Suppressor macrophage (primary cell): ENCODE measurements at places on chromosomes 3 and 15.

GRCh38 chr3:37221407-37221806 lies 47.0 kb upstream of the LRRFIP2 start:
- DNase-seq = no peak

- DNase-seq = no peak
These were observed 120.5 kb downstream of the ZNF609 start for GRCh38 chr15:64580696-64581407.

DNA sequence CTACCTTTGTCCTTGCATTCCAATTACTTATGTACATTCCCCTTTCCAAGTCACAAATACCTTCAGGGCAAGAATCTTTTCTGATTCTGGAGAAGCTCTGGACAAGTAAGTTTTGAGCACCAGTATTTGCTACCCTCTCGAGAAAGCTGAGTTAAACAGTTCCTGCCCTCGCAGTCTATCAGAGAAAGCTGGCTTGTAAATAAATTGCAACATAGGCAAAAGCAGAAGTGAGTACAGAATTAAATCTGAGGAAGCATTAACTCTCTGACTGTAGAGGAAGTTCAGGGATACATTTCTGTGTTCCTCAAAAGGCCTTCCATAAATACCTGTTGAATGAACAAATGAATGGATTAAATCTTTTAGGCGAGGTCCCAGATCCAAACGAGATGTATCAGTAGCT lies 1.2 kb downstream of the OSBPL11 start:
- peak; percentile 66 for DNase-seq

- no peak for DNase-seq
These were observed 18.9 kb downstream of the COLQ start for GRCh38 chr3:15502616-15503015.

- DNase-seq = peak; percentile 85
These were observed 41.2 kb downstream of the OIP5 start for GRCh38 chr15:41291065-41291631.

DNA sequence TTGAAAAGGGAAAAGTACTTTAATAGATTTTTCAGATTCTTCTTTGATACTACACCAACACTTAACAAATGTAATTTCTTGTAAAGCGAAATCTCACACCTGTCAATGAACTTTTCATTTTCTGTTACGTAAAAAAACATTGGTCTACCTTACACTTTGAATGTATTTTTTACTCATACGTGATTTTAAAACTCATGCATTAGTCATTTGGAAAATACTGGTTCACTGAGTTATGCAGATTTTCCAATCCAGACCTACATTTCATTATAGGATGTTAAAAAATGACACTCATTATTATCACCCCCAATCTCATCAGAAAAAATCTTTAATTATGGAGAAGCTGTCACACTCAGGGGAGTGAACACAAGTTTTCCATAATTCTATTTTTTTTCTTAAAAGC lies 14.7 kb downstream of the VPS39 start:
- no peak for DNase-seq

- DNase-seq = no peak
These were observed 38.5 kb upstream of the MYH15 start for GRCh38 chr3:108548886-108549285.

- DNase-seq = no peak
These were observed 52.1 kb downstream of the TASOR start for GRCh38 chr3:56630966-56631365.

- DNase-seq = peak; percentile 80
These were observed 102.9 kb upstream of the ARHGEF3 start for GRCh38 chr3:56904552-56905215.

GRCh38 chr3:112167758-112168157 lies 34.7 kb upstream of the GCSAM start:
- no peak for DNase-seq

GRCh38 chr3:193859195-193859594 lies 266.2 kb downstream of the OPA1 start:
- DNase-seq = no peak

GRCh38 chr15:77067691-77068367 lies 3.1 kb downstream of the TSPAN3 start:
- peak; percentile 64 for DNase-seq

GRCh38 chr3:44918087-44918486 lies 43.7 kb downstream of the TGM4 start:
- DNase-seq = no peak

GRCh38 chr3:126132751-126133511 lies 47.5 kb downstream of the ALDH1L1 start:
- no peak for DNase-seq

DNA sequence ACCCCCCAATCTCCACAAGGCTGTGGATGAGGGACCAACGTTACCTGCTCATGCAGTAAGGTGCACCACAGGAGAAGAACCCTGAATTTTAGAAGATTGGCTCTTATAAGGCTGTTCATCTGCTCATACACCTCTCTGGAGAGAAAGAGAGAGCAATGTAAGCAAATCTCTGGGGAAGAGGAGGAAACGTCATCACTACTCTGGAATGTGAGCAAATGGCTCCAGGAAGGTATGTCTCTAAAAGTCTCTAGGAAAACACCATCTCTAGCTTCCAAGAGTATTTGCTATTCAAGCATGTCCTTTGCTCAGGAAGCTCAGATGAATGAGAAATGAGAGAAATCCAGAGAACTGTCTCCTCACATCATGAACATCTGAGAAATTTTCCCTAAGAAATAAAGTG lies 235.4 kb downstream of the TBL1XR1 start:
- DNase-seq = no peak

DNA sequence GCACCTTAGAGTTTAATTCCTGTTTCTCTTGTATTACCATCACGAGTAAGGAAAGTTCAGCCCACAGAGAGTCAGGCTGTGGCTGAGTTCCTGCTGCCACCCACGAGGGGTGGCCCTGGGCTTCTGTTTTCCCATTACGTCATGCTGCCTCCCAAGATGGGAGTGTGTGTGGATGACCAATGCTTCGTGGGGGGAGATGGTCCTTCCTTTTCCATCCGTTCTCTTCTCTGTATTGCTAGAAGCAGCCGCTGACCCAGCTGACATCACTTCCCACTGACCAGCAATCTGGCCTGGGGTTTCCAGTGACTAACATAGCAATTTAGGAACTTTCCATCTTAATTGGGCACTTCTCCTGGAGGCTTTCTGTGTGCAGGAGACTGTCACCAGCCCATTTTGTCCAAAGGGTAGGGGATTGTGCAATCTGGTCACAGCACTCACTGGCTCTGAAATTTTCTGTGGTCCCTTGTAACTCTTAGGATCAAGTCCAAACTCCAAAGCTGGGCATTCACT lies 9.3 kb downstream of the IRAK2 start:
- peak; percentile 100 for DNase-seq

DNA sequence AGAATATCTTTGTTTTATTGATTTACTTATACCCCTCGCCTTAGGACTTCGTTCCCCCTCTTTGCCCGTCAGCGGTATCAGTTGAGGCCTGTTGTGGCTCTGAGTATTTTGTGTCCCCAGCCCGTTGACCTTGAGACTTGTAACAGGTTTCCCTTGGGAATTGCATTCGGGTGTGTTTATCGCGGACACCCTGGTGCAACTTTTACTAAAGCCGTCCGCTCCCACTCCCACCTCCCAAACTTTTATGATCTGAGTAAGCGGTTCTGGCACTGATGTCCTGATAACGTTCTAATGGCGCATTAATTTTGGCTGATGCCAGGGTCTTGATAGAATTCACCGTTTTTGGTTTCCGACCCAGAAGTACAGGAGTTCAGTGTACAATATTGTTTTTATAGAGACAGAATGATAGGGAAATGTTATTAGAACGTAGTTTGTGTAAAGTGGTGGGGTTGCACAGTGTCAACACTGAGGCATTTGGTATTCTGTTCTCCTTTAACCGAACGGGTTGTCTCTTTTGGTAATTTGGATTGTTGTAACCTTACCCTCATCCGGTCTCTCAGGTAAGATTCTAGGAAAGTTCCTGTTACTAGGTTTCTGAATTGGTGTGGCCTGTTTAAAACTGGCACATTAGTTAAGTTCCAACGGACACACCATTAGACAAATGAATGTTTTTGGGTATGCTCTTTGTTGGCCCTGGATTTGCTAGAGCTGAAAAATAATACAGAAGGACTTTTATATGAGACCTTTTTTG lies 47.8 kb downstream of the OIP5 start:
- peak; percentile 23 for DNase-seq

DNA sequence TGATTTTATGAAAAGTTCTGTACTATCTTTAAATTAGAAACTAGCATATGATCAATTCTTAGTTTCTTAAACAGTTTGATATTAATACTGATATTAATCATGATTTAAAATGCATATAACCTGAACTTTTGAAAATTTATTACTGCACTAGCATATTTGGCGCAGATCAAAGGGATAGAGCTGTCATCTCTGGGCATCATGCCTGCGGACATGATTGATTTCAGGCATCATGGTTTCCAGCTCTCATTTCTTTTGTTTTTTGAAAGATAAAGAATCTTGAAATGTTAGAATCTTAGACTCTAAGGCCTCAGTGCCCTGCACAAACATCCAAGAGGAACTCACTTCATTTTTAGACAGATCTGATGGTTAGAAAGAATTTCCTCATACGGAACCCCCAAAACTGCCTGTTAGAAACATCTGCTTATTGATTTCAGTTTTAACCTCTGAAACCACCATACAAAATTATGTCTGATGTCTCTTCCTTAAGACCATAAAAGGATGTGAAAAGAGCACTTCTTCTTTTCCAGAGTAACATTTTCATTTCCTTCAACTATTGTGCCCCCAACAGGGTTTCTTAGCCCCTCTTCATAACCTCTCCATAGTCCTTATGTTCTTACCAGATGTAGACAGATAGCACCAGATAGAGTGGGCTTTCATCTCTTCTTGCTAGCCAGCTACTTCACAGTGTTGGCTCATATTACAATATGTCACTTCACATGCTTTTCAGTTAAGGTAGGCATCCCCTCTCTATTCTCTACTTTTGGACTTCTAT lies 110.8 kb downstream of the BBX start:
- DNase-seq = peak; percentile 21

DNA sequence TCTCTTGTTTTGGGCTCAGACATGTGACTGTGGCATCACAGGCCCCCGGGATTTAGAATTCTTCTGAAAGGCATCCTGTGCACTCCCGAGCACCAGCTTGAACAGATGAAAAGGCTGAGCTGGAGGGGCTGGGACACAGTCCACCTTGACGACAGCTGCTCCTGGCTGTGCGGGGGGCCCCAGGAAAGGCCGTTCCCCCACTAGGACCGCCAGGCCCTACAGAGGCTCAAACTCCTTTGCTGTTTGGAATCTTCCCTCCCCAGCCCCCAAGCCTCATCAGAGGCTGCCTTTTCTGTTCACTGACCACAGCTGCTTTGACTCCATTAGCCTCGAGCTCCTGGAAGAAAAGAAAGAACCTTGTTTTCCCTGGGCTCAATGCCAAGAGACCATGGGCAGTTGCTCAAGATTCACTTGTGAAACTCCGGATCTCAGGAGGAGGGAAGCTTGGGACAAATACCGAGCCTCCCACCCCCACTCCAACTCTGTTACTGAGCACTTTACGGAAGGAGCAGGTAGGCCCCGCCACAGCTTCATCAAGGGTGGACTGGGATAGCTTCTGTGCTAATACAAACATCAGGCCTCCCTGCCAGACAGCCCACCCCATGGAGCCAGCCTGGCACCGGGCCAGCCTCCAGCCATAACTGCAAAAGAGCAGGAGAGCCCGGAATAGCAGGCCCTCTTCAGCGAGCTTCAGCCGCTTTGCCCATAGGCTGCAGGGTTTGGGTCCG lies 15.7 kb downstream of the CIDEC start:
- DNase-seq = peak; percentile 78

DNA sequence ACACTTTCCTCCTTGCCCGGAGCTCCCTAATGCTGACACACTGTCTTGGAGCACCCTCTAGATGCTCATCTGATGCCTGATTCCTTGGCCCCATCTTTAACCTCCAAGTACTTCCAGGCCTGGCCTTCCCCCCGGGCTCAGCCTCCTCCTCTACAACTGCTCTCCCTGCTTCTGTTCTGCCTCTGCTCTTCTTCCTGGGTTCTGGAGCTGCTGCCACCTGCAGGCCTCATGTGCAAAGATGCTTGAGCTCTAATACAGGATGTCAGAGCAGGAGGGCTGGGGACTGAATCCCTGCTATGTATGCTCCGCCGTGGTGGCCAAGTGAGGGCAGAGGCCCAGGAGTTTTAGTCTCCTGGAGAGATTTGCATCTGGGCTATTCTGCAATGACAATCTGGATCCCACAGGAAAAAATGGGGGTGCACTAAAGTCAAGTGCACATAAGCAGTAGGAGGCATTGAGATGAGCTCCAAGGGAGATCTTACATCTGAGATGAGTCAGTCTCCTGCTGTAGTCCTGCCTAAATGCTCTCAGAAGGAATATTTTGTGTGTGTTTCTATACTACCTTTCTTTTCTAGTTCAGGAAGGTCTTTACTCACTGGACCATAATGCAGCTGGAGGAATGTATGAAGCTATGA lies 296.3 kb downstream of the UACA start:
- peak; percentile 50 for DNase-seq

DNA sequence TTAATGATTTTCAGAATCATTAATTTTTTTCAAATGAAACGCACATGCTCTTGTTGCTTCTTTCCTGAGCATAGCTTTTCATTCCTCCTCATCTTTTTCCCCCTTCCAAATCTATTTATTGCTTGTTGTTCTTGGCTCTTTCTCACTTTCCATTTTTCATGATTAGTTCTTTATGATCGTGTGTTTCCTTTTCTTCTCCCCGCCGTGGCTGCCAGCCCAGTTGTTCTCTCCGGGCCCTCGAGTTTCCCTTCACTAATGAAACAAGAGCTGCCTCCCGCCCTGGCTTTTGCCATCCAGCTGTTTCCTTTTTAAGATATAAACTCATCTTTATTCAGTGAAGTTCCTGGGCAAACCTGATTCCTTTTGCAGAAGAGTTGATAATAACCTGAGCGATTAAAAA lies 170.2 kb upstream of the NR2F2 start:
- no peak for DNase-seq

GRCh38 chr3:89586256-89586655 lies 478.8 kb downstream of the EPHA3 start:
- DNase-seq = no peak

DNA sequence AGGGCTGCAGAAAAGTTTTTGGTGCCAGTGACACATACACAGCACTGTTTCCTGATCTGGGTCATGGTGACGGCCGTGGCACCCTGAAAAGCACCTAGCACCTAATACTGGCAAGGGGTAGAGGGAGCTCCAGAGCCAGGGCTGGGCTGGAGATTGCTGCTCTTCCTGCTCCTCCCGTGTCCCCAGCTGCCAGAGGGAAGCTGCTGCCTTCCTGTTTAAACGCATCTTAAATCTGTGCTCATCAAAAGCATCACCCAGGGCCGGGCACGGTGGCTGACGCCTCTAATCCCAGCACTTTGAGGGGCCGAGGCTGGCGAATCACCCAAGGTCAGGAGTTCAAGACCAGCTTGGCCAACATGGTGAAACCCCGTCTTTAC lies 156.7 kb upstream of the MEF2A start:
- peak; percentile 93 for DNase-seq

DNA sequence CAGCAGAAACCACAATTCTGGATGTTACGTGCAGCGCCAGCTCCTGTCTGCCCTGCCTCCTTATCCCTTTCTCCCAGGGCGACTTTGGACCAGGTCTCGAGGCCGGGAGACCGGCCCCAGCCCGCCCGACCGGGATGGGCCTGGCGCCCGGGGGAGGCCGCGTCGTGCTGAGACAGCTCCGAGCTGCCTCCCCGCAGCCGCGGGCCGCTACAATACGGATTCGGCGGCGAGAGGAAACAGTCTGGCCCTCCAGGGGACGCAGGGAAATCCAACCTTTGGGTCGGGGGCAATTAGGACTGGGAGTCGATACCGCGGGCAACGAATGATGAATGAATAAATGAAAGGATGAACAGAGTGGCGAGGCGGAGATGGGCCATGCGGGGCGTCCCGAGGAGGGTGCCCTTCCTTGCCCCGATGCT lies 537 bp downstream of the GRAMD2A start:
- DNase-seq = no peak

GRCh38 chr3:88434001-88434400 lies 284.2 kb downstream of the C3orf38 start:
- no peak for DNase-seq
